CD4-positive, alpha-beta T cell treated with Interleukin-17A for 1 hour (primary cell): ENCODE measurements at places on chromosomes 7 and 10.

DNA sequence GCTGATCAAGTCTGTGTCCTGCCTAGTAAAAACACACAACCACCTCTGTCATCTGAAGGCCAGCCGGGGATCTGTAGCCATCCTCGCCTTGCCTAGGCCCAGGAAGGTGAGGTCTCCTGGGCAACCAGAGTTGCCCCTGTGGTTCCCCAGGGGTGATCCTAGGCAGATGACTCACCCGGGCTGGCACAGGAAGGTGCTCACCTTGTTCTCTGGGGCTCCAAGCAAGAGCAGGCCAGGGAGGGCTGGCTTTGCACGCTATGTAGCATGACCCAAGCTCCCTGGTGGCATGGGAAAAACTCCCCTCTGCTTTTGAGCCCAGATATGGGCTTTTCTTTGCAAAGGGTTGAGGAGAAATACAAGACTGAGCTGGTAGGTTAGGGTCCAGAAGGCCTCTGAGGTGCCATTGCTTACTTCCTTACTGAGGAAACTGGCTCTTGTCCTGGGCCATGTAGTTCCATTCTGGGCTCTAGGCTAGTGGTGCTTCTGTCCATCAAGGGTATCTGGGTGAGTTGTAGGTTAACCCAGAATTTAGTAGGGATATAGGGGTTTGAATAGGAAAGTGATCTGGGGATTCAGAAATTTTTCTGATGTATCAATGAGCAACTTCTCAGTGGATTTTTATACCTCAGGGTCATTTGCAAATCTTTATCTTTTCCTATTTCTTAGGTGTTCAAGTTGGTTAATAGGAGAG is 112.0 kb downstream of the NT5C2 start:
- no peak for DNase-seq

GRCh38 chr7:12703881-12704280 is 16.4 kb downstream of the ARL4A start:
- DNase-seq: no peak

- DNase-seq: no peak
Measured at GRCh38 chr10:88952647-88953111, at the start of gene ACTA2. ACTA2 (minus strand) TSS chr10:88952773; CDS start chr10:88948930, 3,843 bp downstream.

GRCh38 chr10:16949816-16950215 is 132.6 kb upstream of the RSU1 start:
- DNase-seq: no peak

DNA sequence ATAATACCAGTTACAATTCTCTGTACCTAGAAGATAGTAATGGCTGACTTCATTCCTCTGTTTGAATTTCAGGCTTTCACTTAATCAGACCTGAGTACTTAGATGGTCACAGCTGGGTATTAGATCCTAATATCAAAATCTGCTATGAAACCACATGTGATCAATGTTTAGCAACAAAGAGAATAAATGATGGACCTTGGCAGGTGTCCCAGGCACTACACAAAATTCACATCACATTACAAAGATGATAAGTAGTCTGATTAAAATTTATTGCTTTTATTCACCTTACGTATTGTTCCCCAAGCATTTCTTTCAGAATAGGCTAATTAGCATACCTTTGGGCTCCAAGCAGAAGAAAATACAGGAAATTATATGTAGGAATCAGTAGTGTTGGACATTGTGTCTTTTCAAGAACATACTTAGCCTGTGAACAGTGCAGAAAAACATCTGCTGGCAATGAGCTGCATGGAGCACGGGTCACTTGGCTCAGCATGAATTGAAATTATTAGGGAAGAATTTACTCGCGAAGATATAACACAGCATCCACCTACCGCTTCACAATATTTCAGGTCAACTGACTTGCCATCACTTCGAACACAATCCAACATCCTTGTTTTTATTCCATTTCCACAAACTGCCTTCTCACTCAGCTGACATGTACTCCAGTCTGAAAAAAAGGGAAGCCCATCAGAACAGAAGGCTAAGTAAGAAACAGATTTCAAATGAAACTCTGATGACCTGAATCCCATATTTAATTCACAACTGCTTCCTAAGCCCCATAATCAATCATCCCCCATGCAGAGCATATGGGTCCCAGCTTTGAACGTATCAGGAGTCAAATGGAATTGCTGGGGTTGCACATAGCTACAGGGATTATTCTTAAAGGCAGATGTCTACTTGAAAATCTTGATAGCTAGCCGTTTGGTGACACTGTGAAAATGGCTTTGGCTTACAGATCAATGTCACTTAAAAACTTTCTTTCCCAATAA is 421.0 kb downstream of the THSD7A start:
- DNase-seq: no peak

GRCh38 chr10:131949041-131949862 is 32.5 kb downstream of the BNIP3 start:
- no peak for DNase-seq

DNA sequence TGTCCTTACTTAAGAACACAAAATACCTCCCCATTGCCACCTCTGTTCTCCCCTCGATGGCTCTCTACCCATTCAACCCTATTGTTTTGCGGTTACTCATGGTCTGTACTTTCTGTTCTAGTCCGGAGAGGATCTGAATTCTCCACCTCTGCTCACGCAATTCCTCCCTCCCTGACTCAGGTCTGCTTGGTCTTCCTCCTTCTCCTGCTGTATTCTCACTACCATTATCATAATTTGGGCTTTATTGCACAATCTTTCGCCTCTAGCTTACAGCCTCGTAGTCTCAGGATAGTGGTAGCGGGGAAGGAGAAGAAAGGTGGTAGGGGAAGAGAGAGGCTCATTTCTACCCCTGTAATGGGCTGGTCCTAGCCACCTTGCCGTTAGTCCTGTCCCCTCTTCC is 35.4 kb upstream of the FAM180A start:
- DNase-seq: no peak

GRCh38 chr7:141028767-141029166 is 14.0 kb upstream of the MRPS33 start:
- no peak for DNase-seq

DNA sequence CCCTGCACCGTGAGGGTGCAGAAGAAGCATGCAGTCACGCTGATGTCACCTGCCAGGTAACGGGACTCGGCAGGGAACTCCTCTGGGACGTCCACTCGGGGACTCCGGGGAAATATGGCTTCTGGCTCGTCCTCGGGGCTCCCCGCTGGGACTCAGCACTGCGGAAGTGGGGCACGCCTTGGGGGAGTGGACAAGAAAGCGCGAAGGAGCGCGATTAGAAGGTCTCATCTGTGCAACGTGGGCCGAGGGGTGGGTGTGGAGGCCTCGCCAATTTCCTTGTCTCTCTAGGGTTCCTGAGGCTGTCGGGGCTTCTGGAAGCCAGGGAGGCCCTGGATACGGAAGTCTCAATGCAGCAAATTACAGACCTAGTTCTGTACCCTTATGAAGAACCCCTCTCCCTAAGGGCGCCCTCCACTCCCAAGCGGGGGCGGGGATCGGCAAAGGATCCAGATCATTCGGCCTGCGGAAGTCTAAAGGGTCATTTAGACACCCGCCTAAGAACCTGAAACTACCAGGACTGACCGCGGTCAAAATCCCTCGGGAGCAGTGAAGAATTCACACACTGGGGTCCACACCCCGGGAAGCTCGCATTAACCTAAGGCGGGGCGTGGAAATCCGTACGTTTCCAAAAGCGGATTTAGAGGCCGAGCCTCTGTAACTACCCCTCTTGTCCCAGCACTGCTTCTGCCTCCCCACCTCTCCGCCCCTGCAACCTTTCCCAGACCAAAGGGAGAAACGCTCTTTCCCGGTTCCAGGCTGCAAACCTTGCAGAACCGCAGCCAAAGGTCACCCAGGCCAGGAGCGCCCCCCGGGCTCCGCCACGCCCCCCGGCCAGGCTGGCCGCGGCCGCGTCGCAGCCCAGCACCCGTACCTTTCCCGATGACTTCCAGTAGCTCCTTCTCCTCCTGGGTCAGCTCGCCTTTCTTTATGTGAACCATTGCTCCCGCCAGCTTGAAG is 640 bp downstream of the ANKMY2 start:
- peak; percentile 65 for DNase-seq

- no peak for DNase-seq
Measured at GRCh38 chr10:97729014-97729413, 7.9 kb upstream of the ZFYVE27 start.

GRCh38 chr7:91694351-91694841 is 186.1 kb downstream of the MTERF1 start:
- DNase-seq: no peak

GRCh38 chr10:89241486-89242344 is 9.9 kb downstream of the LIPA start:
- no peak for DNase-seq

GRCh38 chr10:106506526-106507283 is 657.8 kb downstream of the SORCS1 start:
- DNase-seq: no peak

DNA sequence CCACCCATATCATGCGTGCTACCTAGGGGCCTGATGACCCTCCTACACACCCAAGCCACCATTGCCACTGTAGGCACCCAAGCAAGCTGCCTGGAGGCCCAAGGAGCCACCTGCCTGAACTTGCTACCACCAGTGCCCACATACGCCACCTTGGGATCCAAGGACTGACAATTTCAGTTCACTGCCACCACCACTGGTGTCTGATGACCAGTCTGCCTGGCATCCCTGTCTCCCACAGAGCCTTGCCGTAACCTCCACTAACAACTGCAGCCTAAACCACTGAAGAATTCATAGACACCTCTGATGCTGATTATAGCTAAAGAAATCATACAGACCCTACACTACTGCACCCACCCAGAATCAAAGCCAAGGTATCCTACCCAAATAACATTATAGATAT is 58.8 kb downstream of the TMEM178B start:
- DNase-seq: no peak

- DNase-seq: no peak
Measured at GRCh38 chr10:88458209-88458608, 124.9 kb downstream of the RNLS start.

DNA sequence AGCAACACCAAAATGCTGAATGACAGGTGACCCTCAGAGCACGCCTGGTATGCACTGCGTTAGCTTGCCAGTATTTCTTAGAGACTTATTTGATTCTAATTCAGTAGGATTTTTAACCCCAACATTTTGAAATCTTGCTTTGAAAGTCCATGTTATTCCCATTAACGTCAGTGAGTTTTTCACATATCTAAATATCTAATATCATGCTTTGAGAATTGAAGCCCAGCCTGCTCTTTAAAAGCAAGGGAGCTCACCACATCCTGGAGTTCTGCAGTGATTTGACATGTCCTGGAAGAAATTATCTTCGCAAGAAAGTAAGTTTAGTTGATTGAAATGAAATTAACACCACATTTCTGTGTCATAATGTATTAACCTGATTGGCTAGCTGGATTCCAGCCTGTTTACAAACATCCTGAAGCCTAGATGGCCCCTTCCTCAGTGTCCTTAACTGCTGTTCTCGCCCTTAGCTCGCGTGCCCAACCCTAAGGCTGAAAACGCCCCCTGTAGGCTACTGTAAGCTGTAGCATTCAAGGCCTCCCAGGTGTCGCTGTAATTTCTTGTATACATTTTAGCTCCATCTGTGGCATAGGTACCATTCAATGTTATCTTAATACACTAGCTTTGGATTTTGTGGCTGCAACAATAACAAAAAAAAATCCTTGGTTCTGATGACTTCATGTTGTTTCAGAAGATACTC is 191.5 kb downstream of the MGMT start:
- DNase-seq: no peak

DNA sequence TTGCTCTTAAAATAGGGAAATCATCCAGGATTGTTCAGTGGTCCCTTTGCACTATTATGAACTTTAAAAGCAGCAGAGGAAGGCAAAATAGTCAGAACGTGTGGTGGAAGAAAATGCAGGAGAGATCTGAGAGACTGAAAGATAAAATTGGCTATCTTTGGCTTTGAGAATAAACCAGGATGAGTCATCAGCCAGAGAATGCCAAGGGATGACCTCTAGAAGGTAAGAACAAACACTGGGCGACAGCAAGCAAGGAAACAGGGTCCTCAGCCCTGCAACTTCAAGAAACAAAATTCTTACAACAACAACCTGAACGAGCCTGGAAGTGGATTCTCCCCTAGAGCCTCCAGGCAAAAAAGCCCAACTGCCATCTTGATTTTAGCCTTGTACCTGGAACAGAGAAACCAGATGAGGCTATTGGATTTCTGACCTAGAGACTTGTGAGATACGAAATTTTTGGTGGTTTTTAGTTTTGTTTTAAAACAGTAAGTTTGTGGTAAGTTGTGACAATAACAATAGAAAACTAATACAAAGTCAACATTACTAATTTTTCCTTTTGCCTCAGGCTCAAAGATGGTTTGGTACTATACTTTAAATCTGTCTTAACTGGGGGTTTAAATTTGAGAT is 130.2 kb upstream of the CNTNAP2 start:
- no peak for DNase-seq

- DNase-seq: no peak
Measured at GRCh38 chr7:88396948-88397322, 90.2 kb upstream of the STEAP4 start.

DNA sequence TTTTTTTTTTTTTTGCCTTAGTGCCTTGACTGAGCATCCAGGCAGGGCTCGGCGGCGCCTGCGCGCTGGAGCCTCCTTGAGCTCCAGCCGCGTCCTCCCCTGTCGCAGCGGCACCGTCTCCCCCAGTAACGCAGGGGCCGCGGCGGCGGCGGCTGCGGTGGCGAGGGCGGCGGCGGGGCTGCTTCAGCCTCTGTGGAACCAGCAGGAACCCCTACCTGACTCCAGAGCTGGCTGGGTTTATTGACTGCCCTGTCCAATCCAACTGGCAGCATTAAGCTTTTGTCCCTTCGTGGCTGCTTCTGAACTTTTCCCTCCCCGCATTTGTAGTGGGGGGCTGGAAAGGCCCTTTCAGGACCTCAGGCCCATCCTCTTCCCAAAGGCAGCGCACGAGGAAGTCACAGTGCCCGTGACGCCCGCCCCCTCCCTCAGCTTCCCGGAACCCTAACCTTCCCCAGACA is at the start of gene GPR85:
Gene GPR85 (minus strand): TSS at position 397 of the 458 bp plus-strand sequence. CDS start 2,106 bp downstream, outside the sequence.
- DNase-seq: no peak

DNA sequence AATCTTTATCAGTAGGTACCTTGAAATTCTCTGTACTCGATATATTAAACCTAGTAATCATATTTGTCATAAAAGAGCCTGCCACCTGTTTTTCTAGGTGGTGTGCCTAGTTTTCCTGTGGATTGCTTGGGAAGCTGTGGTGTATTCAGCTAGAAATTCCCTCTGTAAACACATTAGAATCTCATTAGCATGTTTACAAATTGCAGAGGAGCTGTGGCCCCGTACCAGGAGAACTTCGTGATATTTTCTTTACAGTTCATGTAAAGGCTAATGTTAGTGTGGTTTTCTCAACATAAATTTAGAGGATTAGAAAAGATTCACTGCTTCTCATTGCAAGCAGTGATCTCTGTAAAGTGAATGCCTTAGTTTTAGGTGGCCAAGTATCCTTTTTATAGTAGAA is 144.7 kb downstream of the CCSER2 start:
- no peak for DNase-seq

DNA sequence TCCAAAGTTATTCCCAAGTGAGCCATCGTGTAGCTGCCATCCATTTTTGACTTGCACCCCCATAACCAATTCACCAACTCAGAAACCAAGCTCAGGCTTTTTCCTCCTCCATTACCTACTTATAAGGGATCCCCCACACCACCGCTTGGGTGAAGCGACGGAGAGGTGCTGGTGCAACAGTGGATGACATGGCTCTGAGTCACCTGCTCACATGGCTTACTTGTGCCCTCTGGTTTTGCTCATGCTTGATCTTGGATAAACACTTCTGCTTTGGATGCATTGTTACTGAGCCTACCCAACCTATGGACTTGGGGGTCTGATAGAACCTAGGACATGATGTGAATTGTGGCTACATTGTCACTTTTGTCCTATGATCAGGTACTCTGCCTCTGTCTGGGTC is 12.0 kb upstream of the AKR1B1 start:
- no peak for DNase-seq
